Esophagus muscularis mucosa (tissue), 4 donors: ENCODE measurements at places on chromosomes 3 and 15.

DNA sequence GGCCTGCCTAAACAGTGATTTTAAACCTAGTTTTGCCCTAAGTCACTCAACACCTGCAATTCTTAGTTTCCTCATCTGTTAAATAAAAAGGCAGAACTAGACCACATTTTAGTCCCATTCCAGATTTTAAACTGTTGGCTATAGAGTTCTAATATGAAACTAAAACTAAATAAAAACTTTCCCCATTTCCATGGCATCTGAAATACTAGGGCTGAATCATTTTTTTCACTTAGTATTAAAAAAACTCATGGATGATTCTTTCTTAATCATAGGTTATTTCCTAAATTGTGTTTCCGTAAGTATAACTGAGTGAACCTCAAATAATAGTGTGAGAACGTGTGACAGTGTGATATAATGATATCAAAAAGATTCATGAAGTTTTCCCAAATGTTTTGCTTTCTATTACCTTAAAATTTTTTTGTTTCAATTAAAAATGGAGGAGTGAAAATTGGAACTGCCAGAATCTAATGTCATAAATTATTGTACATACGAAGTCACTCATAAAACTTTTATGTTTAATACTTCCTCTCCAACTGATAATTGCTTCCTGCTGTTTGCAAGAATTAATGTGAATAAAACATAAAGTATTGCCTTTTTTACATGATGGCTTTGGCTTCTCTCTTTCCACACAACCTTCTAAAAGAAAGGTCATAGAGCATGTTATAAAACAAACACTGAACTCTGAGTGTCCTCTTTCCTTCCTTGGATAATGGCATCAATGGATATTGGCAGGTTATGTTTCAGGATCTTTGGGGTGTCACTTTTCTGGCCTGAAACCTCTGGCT lies 315.1 kb upstream of the MME start:
- no peak for DNase-seq

GRCh38 chr15:32096213-32096612 lies 65.9 kb downstream of the CHRNA7 start:
- no peak for DNase-seq

DNA sequence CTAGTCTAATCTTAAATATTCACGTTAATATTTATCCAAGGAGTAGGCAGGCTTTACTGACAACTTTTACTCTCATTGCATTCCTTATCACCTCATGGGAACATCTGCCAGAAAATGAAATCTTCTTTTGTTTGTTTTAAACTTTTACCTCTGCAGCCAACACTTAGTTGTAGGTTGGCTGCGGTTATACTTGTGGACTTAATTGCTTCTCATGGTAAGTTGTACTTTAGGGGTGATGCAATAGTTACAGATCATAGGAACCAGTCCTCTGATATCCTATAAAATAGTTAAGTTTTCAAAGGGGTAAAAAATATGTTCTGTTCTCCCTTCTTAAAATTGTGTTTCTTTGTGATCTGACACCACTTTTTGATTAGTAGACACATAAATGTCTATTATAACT lies 321.9 kb downstream of the ZPLD1 start:
- DNase-seq, result no peak

DNA sequence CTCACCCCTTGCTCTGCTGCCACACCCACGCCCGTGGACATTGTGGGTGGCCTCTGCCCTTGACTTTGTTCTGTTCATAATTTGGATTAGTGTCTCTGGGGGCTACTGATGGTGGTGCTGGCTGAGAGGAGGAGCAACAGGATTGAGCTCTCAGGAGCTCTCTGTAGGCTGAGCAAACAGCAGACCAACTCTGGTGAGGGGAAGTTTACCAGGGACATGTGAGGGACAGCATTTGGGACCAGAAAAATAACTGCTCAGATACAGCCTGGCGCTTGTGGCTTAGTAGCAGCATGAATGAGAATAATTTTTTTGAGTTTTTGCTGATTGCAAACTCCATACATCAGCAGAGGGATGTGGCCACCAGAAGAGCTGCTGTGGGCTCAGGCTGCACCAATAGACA lies 14.8 kb downstream of the PPCDC start:
- DNase-seq, result no peak

GRCh38 chr3:62919784-62920465 lies 44.7 kb upstream of the CADPS start:
- no peak for DNase-seq

- DNase-seq, result no peak
Measured at GRCh38 chr3:4508048-4508981, 15.2 kb downstream of the ITPR1 start.
